ENCODE measurements at places on chromosomes 3 and 15.
A peak's percentile ranks its signal among the peaks of the same experiment; 100 is the strongest.

DNA sequence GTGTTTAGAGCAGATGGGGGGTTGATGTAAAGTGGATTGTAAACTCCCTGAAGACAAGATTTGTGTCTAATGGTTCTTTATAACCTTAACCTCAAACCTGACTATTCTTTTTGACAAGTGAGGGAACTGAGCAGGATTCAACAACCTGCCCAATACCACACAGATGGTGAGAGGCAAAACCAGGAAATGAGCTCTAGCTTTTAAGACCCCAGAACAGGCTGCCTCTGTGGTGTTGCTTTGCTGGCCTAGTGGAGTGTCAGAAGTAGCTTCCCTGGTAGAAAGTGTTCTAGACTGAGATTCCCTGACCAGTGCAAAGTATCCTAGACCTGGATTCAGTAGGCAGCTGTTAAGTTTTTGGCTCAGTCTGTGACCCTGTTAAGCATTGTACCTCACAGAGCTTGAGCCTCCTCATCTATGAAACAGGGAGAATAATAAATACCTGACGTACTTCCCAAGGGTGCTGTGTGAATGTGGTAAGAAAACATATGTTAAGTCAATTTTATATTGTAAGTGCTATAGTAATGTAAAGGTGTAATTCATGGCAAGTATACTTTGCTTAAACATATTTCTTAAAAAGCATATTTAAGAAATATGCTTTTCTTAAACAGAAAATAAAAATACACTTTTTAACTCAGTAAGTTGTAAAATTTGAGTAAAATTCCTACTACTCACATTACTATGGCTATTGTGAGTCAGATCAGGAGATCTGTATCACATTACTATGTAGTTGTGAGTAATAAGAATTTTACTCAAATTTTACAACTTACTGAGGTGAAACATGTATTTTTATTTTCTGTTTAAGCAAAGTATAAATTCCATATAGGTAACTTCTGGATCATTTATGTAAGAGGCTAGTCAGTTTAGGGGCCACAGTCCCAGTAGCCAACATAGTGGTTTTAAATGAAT, 8.8 kb downstream of the GPR87 start:
- peak; percentile 34 for DNase-seq

- peak; percentile 74 for DNase-seq
Observed at GRCh38 chr3:55267206-55267930, 219.7 kb downstream of the WNT5A start.

DNA sequence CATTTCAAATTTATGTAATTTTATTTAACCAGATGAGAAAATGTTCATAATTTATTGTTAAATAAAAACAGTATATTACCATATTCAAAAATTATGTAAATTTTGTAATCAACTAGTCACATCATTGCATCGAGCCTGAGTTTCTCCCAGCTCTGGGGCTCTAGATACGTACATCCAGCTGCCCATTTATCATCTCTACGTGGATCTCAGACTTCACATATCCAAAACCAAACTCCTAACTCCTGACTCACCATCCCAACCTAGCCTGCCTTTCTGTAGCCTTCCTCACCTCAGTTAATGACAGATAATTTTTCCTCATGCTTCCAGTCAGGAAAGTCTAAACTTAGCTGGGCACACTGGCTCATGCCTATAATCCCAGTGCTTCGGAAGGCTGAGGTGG, 194.8 kb downstream of the SSR3 start:
- DNase-seq = peak; percentile 3

DNA sequence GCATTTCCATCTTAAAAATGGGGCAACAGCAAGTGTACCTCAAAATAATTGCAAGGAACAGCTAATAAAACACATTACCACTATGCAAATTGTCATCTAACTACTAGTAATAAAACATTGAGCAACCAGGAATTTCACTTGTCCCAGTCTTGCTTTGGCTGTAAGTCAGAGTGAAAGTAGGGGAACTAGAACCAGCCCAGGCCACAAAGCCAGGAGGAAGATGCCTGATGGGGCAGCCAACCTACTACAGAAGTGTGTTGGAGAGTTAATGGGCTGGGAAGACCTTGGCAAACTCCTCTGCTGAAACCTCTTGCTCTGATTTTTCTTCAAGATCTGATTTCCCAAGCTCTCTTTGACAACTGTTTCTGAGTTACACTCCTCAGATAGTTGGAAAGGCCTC, 40.2 kb upstream of the LPP start:
- no peak for DNase-seq

- DNase-seq = no peak
Observed at GRCh38 chr15:34338347-34338746, 766 bp upstream of the SLC12A6 start.

- DNase-seq = peak; percentile 76
Observed at GRCh38 chr3:64650715-64651114, 37.1 kb downstream of the ADAMTS9 start.

GRCh38 chr3:65101450-65101849, 413.6 kb upstream of the ADAMTS9 start:
- DNase-seq = no peak

DNA sequence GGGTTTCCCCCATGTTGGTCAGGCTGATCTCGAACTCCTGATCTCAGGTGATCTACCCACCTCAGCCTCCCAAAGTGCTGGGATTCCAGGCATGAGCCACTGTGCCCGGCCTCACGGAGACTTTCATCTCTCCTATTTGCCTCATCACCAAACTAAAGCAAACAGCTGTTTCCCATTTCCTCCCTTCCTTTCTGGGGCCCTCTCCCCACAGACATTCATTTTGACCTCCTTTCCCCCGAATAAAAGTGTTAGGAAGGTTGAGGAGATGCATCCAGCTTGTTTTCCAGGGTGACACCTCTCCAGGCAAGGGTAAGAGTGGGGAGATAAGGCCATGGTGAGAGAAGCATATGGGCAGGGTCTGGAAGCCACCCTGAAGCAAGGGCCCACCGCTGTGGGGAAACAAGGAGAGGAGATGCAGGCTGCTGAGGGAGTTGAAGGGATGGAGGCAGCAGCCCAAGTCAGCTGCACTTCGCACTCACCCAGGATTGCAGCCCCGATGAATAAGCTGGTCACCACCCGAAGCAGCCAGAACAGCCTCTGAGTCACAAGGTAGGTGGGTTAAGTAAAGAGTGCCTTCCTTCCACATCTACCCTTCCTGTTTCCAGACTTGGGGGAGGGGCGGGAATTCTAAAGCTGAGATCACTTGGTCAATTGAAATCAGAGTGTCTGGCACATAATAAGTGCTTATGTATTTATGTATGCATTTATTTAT, 7.7 kb downstream of the DUOXA2 start:
- DNase-seq = peak; percentile 91

DNA sequence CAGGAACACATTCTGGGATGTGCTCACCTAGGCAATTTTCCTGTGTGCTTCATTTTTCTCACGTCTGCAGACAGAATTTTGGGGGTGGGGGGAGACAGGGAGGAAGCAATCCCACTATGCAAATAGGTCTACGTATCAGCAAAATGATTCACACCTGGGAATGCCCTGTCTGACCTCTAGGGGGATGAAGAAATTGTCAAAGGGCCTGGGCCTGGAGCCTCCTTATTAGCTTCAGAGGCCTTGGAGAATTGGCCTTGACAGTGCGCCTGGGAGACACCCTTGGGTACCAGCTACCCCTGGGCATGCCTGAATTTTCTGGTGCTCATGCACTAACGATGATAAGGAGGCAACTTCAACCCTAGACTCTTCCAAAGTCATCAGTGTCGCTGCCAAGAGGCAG, 207.5 kb downstream of the CADPS start:
- no peak for DNase-seq

DNA sequence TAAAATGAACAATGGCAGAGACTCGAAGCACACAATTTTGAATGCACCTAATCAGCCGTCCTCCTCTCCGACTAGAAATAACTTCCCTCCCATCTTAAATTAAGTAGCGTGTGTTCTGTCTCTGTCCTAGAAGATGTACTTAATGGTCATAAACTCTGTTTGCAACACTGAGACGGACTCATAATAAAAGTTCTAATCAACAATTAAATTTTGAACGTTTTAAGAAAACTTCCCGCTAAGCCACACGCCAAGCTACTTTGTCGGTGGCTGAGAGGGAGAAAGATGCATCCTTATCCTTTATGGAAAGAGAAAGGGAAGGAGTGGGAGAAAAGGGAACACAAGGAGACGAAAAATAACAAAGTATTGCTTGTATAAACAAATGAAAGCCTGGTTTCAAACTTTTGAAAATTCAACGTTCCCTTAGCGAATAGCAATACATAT, 989 bp downstream of the GNB4 start:
- DNase-seq = no peak

- DNase-seq = peak; percentile 97
Observed at GRCh38 chr15:81940467-81941451, 105.1 kb downstream of the MEX3B start.

- no peak for DNase-seq
Observed at GRCh38 chr3:6578526-6578925, 282.4 kb upstream of the GRM7 start.
